ENCODE measurements at places on chromosomes 7 and 10. TPM values are rescaled to one million over a fixed set of nuclear protein-coding genes. Genes with fewer than 3 reads are reported as not detected.

The OPN1SW gene
- total RNA-seq = not detected

The SERPINE1 gene
- total RNA-seq = 290 TPM

The CTAGE15 gene
- total RNA-seq = 0.36 TPM

The CALN1 gene
- not detected for total RNA-seq

The SUV39H2 gene
- 8.6 TPM for total RNA-seq

The GHRHR gene
- total RNA-seq = not detected

The KIN gene
- total RNA-seq = 4.4 TPM

The SPDYE11 gene
- not detected for total RNA-seq

The APBB1IP gene
- 5.2 TPM for total RNA-seq

The CHST15 gene
- 35.5 TPM for total RNA-seq

The TRIL gene
- total RNA-seq = 17.7 TPM

The ELFN1 gene
- total RNA-seq = 36.8 TPM

The VSTM2A gene
- not detected for total RNA-seq

The NPSR1 gene
- total RNA-seq = not detected

The PRLHR gene
- total RNA-seq = not detected

The ACTR3C gene
- total RNA-seq = not detected

The OR2A1 gene
- total RNA-seq = 0.12 TPM

The OR9A2 gene
- total RNA-seq = not detected

The ANKRD7 gene
- total RNA-seq = 3.1 TPM

Measured in hair follicle dermal papilla cell (primary cell).